ENCODE measurements at places on chromosomes 1 and 21.

- DNase-seq = no peak
These were observed 69.9 kb downstream of the NAV1 start for GRCh38 chr1:201608635-201609395.

DNA sequence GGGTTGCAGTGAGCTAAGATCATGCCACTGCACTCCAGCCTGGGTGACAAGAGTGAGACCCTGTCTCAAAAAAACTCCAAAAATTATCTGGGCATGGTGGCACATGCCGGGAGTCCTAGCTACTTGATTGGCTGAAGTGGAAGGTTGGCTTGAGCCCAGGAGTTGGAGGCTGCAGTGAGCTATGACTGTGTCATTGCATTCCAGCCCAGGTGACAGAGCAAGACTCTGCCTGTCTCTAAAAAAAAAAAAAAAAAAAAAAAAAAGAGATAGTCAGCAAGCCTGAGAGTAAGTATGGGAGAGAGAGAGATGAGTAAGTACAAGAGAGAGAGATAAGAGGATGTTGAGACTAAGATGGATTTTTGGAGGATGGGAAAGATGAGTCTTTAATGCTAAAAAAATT is 180.8 kb upstream of the CACYBP start:
- peak; percentile 2 for DNase-seq

GRCh38 chr1:244173769-244174168 is 122.7 kb downstream of the ZBTB18 start:
- no peak for DNase-seq

GRCh38 chr1:48200166-48200900 is 22.2 kb upstream of the SLC5A9 start:
- no peak for DNase-seq

- no peak for DNase-seq
These were observed 146.4 kb downstream of the NOS1AP start for GRCh38 chr1:162215902-162216301.

All from SW 1271 (cell line).